ENCODE measurements at places on chromosomes 1 and 21.

GRCh38 chr1:238660849-238661248 lies 725.5 kb upstream of the CHRM3 start:
- no peak for DNase-seq

GRCh38 chr1:231162297-231162969 lies 575 bp downstream of the TRIM67 start:
- peak; percentile 55 for DNase-seq

- DNase-seq, result no peak
Measured at GRCh38 chr1:227006226-227006796, 66.2 kb downstream of the COQ8A start.

- no peak for DNase-seq
Measured at GRCh38 chr1:10669570-10669969, 126.9 kb downstream of the CASZ1 start.

GRCh38 chr1:197769287-197769686 lies 6.0 kb downstream of the DENND1B start:
- no peak for DNase-seq

DNA sequence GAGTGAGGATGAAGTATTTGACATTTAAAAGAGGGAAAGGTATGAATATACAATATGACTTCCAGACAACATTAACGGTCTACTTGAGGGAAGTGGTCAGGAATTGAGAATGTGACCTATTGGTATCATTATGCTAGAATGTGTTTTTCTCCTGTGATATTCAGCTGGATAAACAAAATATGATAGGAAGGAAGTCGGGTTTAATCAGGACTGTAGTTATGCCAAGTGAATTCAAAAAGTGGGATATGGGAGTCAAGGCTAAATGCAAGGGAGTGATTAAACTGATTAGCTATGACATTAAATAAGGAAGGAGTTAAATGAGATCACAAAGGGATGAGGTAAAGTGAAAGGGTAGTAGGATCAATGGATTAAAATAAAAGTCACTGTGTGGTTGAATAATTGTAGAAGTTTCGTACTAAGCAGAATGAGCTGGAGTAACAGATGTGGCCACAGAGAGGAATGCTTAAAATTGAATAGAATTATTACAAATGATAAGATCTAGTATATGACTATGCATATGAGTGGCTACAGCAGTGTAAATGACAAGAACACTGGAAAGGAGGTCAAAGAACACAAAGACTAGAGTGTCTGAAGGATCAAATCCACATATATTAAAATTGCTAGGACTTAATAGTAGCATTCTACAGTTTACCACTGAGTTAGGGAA lies 62.5 kb downstream of the TRIM33 start:
- no peak for DNase-seq

DNA sequence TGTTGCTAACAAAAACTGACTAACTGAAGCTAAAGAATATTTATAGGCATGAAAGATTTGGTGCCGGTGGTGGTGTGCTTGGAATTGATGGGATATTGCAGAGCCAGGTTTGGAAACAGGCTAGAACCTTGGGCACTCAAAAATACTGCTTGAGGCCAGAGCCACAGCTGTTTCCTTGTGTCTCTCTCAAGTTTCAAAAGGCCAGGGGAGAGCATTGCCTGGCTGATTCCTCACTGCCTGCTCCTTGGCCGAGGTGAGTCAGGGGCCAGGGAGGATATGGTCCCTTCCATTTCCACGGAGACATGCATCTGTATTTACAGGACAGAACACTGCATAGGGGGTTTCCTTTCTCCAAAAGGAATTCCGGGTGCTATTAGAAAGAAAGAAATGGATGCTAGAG lies 36.1 kb upstream of the IVNS1ABP start:
- DNase-seq, result no peak

GRCh38 chr1:6528492-6528891 lies 25.8 kb downstream of the NOL9 start:
- no peak for DNase-seq

DNA sequence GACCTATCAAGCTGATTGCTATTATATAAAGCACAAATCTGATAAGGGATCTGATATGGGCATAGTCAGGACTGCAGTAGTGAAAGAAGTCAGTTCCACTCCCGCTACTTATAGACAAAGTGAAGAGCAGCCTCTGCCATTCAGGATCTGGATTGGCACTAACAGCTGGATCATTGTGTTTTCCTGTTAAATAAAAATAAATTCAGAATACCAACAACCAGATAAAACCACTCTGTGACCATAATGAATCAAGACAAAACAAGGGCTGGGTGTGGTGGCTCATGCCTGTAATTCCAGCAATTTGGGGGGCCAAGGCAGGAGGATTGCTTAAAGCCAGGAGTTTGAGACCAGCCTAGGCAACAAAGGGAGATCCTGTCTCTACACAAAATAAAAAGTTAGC lies 5.0 kb upstream of the GLRX2 start:
- no peak for DNase-seq

GRCh38 chr1:2449636-2450454 lies 26.2 kb upstream of the PLCH2 start:
- DNase-seq, result no peak

DNA sequence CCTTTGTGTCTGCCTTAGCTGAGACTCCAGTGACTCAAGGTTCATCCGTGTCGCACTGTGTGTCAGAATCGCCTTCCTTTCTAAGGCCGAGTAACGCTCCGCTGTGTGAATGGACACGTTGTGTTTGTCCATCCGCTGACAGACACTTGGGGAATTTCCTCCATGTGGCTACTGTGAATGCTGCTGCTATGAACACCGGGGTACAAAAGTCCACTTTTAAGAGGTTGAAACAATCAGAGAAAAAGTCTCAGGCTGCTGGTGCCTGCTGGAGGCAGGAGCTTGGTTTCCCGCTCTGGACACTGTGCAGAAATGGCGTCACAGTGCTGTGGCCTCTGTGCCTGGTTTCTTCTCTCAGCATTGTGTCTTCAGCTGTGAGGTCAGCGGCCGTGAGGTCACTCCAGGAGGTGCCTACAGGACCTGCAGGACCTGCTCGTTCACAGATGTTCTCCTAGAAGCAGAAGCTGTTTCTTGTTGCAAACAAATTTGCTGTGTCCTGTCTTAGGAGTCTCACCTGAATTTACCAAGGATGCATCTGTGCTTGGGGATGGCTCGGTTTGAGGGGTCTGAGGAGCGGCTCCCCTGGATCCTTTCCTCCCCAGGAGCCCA lies 34.2 kb downstream of the KRTAP10-1 start:
- DNase-seq, result no peak

- DNase-seq, result no peak
Measured at GRCh38 chr1:232533328-232533727, 96.6 kb downstream of the SIPA1L2 start.

GRCh38 chr1:61190618-61191432 lies 108.5 kb downstream of the NFIA start:
- no peak for DNase-seq

DNA sequence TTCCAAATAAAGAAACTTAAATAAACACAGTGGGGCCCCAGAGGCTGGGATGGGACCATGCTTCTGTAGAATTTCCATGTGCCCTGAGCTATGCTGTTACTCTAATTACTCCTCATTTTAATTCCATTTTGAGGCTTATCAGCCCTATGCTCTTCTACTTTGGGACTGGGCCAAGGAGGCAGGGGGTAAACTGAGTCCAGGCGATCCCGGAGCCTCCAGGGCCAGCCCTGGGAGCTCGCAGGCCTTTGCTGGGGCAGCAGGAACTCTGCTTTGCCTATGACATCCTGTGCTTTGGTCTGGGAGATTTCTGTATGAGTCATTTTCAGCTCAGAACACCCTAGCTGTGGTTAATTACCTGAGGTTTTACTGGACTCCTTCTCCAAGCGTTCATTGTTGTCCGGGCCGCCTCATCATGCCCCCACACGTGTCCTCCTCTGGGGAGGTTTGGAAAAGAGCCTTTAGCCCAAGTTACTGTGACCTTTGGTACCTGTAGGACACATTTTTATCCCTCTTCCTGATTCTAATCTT lies 95.7 kb downstream of the RHOU start:
- DNase-seq, result no peak

GRCh38 chr1:64966158-64966971 lies at the start of gene JAK1:
Gene JAK1 (minus strand): TSS chr1:64966549. CDS start chr1:64886264, 80,285 bp downstream.
- DNase-seq, result peak; percentile 88

DNA sequence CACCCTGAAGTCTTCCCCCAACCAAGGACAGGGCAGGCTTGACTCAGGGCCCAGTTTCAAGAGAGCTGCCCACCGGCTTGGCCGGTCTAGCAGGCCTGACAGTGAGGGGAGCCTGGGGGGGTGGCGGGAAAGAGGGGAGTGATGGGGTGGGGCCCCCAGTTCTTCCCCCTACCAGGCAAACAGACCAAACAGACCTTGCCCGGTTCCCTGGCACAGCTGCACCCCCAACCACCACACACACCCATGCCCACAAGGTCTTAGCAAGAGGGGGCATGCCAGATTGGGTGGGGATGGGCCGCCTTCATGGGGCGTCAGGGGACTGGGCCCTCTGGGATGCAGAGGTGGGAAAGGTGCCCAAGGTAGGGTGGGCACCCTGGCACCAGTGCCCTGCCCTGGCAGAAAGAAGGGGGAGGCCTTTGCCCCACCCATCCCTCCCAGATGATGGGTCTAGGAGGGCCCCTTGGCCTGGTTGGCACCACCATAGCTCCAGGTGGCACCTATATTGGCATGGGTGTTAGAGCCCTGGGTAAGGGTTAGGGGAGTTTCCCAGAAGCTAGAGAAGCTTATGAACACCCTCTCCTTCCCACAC lies 8.9 kb downstream of the ZBTB7B start:
- no peak for DNase-seq

GRCh38 chr1:161730050-161730564 lies 8.8 kb downstream of the FCRLB start:
- DNase-seq, result no peak

GRCh38 chr1:96009831-96010434 lies 711.7 kb upstream of the PTBP2 start:
- no peak for DNase-seq

GRCh38 chr1:232574889-232575762 lies 54.8 kb downstream of the SIPA1L2 start:
- DNase-seq, result no peak

GRCh38 chr1:94532077-94532476 lies 9.5 kb downstream of the F3 start:
- no peak for DNase-seq

DNA sequence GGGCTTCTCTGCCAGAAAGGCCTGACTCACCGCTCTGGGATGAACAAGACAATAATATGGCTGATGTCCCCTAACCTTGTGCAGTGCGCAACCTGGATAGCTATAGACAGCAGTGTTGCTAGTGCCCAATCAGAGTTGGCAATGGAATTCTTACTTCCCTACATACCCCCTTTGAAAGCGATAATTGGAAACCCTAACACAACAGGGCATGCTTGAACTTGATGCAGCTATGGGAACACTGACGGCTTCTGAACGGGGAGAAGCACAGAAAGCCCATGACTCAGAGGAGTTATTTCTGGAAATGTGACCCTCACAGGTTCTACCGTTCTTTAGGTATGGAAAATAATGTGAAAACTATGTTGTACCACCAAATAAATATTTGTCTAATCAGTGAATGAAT lies 200.6 kb downstream of the TRABD2B start:
- DNase-seq, result no peak

DNA sequence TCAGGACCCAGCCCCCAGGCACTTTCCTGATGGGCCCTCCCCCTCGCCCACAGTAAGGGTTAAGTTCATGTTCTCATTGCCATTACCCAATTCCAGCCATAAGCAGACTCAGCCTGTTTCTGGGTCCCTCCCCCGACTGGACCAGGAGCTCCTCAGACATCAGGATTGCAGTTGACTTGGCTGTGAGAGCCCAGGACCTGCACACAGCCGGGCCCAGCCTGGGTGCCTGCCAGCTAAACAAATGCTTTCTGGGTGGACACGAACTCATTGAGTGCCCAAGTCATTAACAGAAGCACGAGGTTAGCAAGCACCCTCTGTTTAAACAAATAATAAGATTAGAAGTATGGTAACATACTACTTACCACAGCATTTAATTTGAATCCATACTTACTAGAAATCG lies 147.9 kb upstream of the POU3F1 start:
- DNase-seq, result peak; percentile 54

- DNase-seq, result no peak
Measured at GRCh38 chr21:43318841-43319781, 107.8 kb downstream of the SIK1 start.

DNA sequence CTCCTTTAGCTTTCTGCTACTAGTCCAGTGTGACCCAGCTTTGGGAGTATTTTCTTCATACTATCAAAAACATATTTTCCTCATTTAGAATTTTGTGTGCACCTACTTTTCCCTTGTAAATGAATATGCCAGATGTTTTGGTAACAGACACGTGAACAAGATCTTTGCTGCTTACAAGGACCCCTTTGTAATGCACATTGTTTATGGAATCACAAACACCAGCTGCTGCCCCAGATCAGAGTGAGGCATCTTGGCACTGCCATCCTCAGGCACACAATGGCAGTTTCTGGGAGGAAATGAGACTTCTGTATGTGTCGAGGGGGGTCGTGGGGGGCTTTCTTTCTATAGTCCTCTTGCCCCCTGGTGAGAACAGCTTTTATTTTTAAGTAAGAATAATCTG lies 115.7 kb downstream of the RGL1 start:
- DNase-seq, result no peak

- no peak for DNase-seq
Measured at GRCh38 chr1:93595266-93595665, 86.4 kb downstream of the BCAR3 start.

- no peak for DNase-seq
Measured at GRCh38 chr1:218642033-218642948, 297.2 kb downstream of the TGFB2 start.

GRCh38 chr1:241518476-241519307 lies 863 bp downstream of the FH start:
- DNase-seq, result peak; percentile 49

DNA sequence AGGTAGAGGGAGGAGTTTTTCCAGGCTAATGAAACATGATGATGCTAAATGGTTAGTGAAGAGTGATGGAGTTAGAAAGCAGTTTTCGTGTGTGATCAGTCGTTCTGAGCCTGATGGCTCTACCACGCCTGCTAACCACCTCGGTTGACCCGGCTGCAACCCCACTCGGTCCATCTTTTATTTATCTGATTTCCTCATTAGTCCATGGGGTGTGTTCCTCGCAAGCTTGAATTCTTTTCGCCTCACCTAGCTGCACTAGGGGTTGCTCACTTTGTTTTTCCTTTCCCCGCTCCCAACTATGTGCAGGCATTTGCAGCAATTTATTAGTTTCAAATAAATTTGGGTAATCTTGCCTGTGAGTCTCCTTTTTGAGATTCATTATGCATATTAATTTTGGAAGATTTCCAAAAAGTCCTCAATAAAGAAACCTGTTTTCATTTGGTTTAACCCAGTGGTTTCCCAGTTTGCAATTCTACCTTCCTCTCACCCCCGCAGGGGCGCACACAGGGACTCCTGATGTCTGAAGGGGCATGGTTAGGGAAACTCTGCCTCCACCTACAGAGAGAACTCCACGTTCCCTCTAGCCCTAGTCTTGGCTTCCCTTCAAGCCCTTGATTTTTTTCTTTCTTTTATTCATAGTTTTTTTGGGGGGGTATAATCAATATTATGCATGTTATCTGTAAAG lies 12.6 kb downstream of the B3GALT5 start:
- DNase-seq, result no peak

- DNase-seq, result no peak
Measured at GRCh38 chr1:200267937-200268336, 141.9 kb downstream of the ZNF281 start.

GRCh38 chr1:207017615-207018559 lies 14.7 kb downstream of the C1orf116 start:
- DNase-seq, result no peak

GRCh38 chr21:27346041-27346448 lies 379.2 kb upstream of the ADAMTS5 start:
- no peak for DNase-seq

- no peak for DNase-seq
Measured at GRCh38 chr1:110627764-110628163, 21.6 kb upstream of the KCNA2 start.

GRCh38 chr1:167207940-167208623 lies 12.6 kb upstream of the POU2F1 start:
- no peak for DNase-seq

All from thyroid gland (tissue), 4 donors.